ENCODE measurements at places on chromosomes 6 and 20.

GRCh38 chr20:43690943-43691598 is 24.2 kb downstream of the MYBL2 start:
- DNase-seq: no peak

DNA sequence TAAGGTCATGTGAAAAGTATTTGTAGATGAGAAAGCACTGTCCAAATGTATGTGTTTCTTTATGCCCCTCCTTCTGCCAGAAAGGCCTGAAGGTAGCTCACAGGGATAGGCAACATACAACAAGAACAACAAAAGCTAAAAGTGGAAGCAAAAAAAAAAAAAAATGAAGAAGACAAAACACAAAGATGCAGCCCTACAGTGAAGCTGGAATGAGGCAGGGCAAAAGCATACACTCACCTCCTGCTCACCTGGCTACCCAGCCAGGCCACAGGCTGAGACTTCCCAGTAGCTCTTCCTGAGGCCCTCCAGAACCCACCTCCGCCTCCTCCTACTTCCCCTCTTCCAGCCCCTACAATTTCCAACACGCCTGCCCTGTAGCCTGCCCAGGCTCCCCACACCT is 2.4 kb downstream of the UNC5CL start:
- no peak for DNase-seq

GRCh38 chr6:96721227-96721626 is 116.0 kb downstream of the GPR63 start:
- no peak for DNase-seq

DNA sequence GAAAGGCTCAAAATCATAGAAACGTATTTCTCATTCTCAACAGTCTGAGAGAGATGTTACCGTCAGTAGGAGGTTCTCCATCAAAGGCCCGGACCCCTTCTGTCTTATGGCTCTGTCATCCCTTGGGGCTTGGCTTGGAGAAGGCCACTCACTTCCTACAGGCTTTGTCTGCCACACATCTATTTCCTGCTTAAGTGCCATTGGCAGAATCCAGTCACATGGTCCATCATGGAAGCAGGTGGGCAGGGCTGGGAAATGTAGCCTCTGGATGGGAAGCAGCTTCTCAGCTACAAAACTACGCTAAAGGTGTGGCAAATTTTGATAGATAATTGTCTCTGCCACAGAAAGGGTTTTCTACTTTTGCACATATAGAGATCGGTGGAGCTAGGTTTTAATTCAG is 12.6 kb upstream of the ZFP64 start:
- no peak for DNase-seq

- DNase-seq: no peak
Observed at GRCh38 chr6:91713911-91714310, 1127.0 kb upstream of the MAP3K7 start.

DNA sequence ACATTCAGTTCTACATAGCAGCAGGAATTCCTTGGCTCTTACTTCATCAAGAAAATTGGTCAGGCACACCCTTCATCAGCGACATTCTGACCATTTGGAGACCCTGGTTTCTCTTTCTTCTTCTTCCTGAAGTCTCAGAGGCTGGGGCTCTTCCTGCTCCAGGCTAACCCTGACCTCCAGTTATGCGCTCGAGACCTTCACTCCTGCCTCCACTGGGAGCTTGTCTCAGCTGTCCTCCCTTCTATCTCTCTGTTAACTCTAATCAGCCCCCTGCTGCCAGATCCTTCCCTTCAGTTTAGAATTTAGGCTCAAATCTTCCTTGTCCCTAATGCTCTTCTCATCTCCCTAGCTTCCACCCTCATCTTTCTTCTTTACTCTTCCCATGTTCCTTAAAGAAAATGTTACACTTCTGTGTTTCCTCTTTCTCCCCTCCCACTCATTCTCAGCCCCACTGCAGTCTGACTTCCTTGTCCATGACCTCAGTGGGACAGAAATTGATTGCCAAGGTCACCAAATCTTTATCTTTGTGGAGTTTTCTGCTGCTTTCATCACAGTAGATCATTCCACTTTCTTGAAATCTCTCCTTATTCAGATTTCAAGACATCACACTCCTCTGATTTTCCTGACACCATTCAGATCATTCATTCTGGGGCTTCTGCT is 8.4 kb upstream of the HLA-DOA start:
- no peak for DNase-seq

- DNase-seq: no peak
Observed at GRCh38 chr6:146896062-146896813, 297.5 kb downstream of the ADGB start.

DNA sequence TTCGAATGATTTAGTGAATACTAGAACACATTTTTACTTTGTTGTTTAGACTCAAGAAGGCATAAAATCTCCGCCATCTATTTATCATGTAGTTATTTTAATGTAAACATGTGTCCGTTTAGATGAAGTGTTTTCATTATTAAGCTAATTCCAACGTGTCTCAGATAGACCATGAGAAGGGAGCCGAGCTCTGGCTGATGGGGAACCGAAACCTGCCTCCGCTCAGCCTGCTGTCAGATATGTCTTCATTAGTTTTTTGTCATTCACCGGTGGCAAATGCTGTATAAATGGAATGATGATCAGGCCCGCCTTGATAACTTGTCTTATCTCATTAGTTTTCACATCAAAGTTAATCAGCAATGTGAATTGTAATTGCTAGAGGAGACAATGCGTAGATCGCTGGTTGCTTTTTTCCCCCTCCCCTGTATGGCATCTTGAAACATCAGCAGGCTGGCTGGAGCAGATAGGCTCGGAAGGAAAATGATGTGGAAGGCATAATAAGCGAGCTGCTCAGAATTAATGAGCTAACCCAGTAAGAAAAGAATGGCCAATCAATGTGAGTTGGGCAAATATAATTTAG is 136.4 kb downstream of the LINC00237 start:
- no peak for DNase-seq

DNA sequence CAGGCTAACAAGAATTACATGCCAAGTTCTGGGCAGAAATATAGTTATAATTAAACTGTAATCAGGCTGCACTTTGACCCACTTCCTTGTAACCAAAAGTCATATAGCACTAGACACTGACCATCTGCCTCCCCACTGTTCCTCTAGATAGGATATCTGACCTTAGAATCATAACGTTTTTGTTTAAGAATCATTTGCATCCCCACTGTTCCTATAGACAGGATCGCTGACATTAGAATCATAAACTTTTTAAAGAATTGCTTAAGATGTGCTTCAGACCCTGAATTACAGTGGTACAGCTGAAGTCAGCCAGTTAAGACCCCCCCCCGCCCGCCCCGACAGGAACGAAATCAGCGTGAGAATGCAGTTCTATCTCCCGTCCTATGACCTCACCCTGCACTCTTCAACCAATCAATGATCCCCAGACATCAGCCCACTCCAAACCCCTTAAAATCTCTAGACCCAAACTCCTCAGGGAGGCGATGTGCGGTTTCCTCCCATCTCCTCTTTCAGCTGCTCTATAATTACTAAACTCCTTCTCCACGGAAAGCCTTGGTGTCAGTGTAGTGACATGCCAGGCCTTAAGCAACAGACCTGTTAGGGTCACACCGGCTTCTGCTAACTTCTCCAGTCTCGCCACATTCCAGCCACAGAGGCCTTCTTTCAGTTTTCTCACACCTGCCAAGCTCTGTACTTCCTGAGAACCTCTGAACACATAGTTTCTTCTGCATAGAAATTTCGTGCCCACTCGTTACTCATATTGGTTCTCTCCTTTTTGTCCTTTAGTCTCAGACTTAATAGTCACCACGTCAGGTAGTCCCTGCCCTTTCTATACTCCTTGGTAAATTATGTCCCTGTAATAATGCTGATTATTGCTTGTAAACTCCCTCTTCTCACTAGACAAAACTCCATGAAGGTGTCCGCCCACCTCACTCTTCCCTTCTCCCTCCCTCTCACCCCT is 93.5 kb downstream of the DTNBP1 start:
- no peak for DNase-seq

- no peak for DNase-seq
Observed at GRCh38 chr6:160111806-160112205, 9.8 kb upstream of the SLC22A1 start.
